Right lung (tissue), 10 donors: ENCODE measurements at places on chromosomes 2 and 18. TPM values are rescaled to one million over a fixed set of nuclear protein-coding genes. Genes with fewer than 3 reads are reported as not detected.

NOTO gene
- 0.08 TPM for polyA plus RNA-seq

DNA sequence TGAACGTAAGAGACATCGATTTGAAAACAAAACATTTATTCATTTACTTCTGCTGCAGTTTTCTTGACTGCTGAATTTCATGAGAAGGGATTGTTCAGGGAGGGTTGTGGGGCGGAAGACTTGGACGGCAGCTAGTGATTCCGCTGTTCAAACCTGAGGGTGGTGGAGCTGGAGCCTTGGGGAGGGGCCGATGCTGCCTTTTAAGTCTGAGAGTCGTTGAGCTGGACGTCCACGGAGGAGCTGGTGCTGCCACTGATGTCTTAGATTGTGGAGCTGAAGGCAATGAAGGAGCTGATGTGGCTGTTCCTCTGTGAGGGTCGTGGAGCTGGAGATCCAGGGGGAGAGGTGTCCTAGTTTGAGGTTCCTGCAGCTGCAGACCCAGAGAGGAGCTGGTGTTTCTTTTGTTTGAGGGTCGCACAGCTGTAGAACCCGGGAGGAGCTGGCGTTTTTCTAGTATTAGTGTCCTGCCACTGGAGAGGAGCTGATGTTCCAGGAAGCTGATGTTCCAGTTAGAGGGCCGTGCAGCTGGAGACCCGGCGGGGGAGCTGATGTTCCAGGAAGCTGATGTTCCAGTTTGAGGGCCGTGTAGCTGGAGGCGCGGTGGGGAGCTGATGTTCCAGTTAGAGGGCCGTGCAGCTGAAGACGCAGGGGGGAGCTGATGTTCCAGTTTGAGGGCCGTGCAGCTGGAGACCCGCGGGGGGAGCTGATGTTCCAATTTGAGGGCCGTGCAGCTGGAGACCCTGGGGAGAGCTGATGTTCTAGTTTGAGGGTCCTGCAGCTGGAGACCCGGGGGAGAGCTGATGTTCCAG is 150.9 kb downstream of the RTP5 start:
- no peak for DNase-seq

GRCh38 chr2:23954325-23955014 is 14.2 kb downstream of the UBXN2A start:
- no peak for DNase-seq

- no peak for DNase-seq
Measured at GRCh38 chr2:28507796-28508764, 12.2 kb downstream of the PLB1 start.

DNA sequence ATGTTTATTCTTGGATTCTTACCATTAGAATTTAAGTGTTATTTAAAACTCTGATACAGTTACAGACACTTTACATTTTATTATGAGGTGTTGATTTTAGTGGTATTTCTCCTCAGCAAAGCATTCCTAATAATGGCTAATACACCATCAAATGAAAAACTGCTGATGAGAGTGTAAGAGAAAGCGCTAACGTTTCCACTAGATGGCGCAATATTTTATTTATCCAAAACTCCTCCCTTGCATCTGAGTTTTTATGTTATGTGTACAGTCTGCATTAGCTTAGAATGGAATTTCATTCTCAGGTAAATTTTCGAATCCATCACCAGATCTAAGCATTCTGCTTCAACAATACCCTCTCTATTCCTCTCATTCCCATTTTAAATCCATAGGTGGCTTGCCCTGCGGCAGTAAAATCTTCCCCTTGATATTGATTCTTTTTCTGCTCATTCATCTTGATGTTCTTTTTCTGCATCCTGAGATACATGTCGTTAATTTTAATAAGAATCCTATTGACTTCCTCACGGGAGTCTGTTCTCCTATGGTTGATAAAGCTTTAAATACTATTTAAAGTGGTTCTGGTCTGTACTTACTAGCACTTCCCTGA is 53.9 kb downstream of the PRKRA start:
- no peak for DNase-seq
